Activated naive CD8-positive, alpha-beta T cell treated with anti-CD3 and anti-CD28 coated beads, Interleukin-2, amount 50 U/mL, for 24 hours (primary cell): ENCODE measurements at places on chromosomes 3 and 15.

- no peak for DNase-seq
Observed at GRCh38 chr15:95263751-95264150, 1032.4 kb downstream of the MCTP2 start.

DNA sequence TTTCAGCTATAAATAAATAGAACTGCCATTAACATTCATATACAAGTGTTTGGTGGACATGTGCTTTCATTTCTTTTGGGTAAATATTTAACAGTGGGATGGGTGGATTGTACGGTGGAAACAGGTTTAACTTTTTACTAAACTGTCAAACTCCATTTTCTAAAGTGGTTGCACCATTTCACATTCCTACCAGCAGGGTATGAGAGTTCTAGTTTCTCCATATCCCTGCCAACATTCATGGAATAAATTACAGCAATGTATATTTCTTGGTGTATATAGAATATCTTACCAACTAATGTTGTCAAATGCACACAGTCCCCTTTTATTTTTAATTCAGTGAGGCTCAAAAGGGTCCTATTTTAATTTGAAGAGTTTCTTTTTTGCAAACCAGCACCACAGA is 71.3 kb upstream of the CTXND1 start:
- DNase-seq: no peak

DNA sequence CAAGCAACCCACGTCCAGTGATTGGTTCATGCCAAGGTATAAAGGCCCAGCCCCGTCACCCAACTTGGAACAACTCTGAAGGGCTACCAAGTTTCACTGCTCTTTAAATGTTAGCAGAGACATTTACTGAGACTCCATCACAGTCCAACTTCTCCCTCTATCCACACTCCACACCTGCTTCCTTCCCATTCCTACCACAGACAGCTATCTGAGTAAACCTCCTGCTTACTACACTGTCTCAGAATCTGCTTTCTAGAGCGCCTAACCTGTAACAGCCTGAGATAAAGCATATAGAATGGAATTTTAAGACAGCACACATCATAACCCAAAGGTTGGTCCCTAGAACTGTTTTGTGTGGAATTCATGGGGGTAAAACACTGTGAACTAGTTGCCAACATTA is 106.5 kb downstream of the THRB start:
- DNase-seq: no peak

GRCh38 chr3:66989241-66989640 is 8.9 kb upstream of the KBTBD8 start:
- DNase-seq: no peak

GRCh38 chr3:56858331-56858730 is 56.6 kb upstream of the ARHGEF3 start:
- DNase-seq: no peak

DNA sequence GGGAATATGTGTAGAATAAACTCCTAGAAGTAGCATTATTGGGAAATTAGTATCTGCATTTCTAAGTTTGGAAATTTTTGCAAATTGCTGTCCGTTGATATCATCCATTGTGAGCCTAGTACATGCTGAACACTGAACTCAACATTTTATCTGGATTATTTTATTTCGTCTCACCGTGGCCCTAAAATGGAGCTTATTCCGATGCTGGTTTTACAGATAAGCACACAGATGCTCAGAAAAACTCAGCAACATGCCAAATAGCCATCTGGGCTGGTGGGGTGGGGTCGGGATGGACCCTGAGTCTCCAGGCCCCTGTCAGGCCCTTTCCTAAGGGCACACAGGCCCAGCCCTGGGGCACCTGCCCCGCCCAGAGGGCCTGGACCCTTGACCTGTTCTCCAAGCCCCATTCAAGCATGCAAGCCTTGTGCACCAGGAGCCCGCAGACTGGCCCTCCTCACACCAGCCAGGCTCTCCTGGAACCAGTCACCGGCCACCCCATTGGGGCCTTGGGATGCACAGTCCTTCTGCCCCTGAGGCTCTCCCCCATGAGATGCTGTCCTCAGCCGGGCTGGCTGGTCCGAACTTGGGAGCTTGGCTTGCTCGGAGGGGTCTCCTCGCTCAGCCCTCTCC is 20.7 kb upstream of the KLF13 start:
- no peak for DNase-seq

GRCh38 chr3:49882166-49882565 is 12.5 kb upstream of the CAMKV start:
- no peak for DNase-seq

GRCh38 chr15:101320501-101321052 is 25.5 kb upstream of the SNRPA1 start:
- peak; percentile 59 for DNase-seq

- no peak for DNase-seq
Observed at GRCh38 chr3:58044691-58045483, 36.7 kb downstream of the FLNB start.

DNA sequence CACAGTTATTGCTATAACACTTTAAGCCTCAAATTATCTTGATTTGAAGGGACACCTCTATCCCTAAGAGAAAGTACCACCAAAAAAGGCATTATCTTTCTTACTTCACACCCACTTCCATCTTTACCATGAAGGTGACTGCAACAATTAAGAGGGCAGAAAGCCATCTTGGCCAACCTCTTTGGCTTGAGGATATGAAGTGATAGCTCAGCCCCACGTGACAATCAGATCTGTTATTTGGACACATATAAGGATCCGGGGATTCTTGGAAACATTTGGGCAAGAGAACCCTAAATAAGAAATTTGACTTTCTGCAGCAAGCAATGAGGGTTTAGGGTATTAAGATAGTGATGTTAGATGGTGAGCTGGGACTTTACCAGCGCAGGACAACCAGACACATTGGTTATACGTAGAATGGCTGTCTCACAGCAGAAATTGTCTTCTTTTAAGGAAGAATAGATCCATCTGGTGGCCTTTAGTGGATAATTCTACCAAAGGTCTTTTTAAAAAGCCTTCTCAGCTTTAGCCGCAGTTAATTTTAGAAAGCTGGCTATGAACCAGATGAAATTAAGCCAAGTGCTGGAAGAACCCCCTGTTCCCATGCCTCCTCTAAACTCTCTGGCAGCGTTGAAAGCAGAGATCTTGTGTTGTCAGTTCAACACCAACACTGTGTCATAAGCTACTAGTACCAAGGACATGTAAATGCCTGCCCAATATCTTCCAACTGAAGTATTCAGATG is 12.3 kb downstream of the HCLS1 start:
- no peak for DNase-seq

DNA sequence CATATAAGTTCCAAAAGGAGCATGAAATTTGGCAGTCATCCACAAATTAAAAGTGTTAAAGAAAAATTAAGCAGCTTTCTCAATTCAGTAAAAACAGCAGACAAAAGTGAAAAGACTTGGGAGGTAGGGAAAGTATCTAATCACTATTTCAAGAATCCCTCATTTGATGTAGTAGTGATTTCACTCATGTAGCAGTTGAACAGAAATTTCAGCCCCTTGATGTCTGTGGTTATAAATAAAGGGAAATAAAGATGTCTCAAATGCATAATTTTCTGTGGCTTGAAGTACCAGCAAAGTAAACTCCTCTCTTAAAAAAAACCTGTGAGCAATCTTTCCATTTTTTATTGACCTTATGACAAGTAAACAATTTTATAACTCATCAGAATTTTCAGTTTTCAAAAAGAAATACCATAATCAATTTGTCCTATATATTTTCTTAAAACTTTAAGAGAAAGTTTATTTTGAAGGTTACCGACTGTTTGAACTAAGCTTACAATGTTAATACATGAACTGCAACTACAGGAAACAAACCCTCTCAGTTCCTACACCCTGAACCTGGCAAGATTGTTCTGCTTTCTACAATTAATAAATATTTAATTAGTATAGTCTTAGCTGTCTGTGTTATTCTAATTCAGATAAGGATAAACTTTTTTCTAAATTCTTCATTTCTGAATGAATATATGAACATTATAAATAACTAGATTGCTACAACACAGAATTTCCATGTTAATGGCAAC is 94.2 kb downstream of the CBLB start:
- no peak for DNase-seq

GRCh38 chr3:98048586-98048985 is 13.5 kb upstream of the GABRR3 start:
- DNase-seq: no peak
